Keratinocyte (primary cell): ENCODE measurements at places on chromosomes 11 and 22. TPM values are rescaled to one million over a fixed set of nuclear protein-coding genes. Genes with fewer than 3 reads are reported as not detected.

- no peaks in the 10 kb centered on the region for H3K36me3 ChIP-seq
- peaks cover 8% of the 10 kb centered on the region for H3K4me1 ChIP-seq
Measured at GRCh38 chr11:31214372-31214771, 155.2 kb downstream of the DCDC1 start.

KRTAP5-11 gene
- not detected in 3 replicates for polyA plus RNA-seq

GRCh38 chr11:60939855-60940254 lies 12.1 kb downstream of the SLC15A3 start:
- no peak overlapping the region for H3K27ac ChIP-seq
- H3K36me3 ChIP-seq: no peaks in the 10 kb centered on the region
- H3K27me3 ChIP-seq: no peaks in the 10 kb centered on the region
- H3K4me3 ChIP-seq: no peak overlapping the region

- no peak for DNase-seq
- no peaks in the 10 kb centered on the region for H3K36me3 ChIP-seq
- H3K27me3 ChIP-seq: no peaks in the 10 kb centered on the region
- no peak overlapping the region for H3K4me3 ChIP-seq
Measured at GRCh38 chr11:127995921-127996320, 591.4 kb downstream of the ETS1 start.

GRCh38 chr11:26767060-26767459 lies 45.2 kb upstream of the SLC5A12 start:
- H3K27ac ChIP-seq: no peak overlapping the region
- H3K36me3 ChIP-seq: no peaks in the 10 kb centered on the region
- no peak for DNase-seq
- no peaks in the 10 kb centered on the region for H3K4me1 ChIP-seq

DNA sequence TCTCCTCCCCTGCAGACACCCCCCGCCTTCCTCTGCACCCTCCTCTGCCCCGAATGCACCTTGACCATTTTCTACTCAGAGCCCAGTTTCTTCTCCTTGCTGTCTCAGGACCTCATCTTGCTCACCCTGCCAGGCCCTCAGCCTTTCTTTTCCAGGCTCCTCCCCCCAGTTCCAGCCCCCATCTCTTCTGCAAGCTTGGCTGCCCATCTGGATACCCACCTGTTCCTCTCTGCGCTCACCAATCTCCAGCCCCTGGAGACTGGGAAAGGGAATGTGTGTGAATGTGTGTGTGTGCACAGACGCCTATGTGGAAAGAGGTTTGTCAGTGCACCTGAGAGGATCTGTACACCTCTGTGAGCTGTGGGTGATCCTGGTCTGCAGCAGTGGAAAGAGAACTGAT lies 36.4 kb downstream of the SLC22A12 start:
- no peaks in the 10 kb centered on the region for H3K4me1 ChIP-seq
- H3K27me3 ChIP-seq: peaks cover 15% of the 10 kb centered on the region
- DNase-seq: no peak
- no peaks in the 10 kb centered on the region for H3K36me3 ChIP-seq
- no peak overlapping the region for H3K4me3 ChIP-seq
- no peak overlapping the region for H3K27ac ChIP-seq

DNA sequence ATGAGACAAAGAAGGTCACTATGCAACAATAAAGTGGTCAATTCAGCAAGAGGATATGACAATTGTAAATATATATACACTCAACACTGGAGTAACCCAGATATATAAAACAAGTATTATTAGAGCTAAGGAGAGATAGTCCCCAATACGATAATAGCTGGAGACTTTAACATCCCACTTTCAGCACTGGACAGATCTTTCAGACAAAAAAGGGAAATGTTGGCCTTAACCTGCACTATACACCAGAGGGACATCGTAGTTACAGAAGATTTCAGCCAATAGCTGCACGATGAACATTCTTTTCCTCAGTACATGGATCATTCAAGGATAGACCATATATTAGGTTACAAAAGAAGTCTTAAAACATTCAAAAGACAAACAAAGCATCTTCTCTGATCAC lies 29.9 kb downstream of the PIWIL3 start:
- H3K36me3 ChIP-seq: no peaks in the 10 kb centered on the region
- H3K4me3 ChIP-seq: no peak overlapping the region
- DNase-seq: no peak

GRCh38 chr22:46823654-46824053 lies 61.2 kb downstream of the TBC1D22A start:
- H3K4me1 ChIP-seq: peaks cover 6% of the 10 kb centered on the region
- peaks cover 5% of the 10 kb centered on the region for H3K36me3 ChIP-seq
- H3K27ac ChIP-seq: no peak overlapping the region
- no peaks in the 10 kb centered on the region for H3K27me3 ChIP-seq
- no peak for DNase-seq

DNA sequence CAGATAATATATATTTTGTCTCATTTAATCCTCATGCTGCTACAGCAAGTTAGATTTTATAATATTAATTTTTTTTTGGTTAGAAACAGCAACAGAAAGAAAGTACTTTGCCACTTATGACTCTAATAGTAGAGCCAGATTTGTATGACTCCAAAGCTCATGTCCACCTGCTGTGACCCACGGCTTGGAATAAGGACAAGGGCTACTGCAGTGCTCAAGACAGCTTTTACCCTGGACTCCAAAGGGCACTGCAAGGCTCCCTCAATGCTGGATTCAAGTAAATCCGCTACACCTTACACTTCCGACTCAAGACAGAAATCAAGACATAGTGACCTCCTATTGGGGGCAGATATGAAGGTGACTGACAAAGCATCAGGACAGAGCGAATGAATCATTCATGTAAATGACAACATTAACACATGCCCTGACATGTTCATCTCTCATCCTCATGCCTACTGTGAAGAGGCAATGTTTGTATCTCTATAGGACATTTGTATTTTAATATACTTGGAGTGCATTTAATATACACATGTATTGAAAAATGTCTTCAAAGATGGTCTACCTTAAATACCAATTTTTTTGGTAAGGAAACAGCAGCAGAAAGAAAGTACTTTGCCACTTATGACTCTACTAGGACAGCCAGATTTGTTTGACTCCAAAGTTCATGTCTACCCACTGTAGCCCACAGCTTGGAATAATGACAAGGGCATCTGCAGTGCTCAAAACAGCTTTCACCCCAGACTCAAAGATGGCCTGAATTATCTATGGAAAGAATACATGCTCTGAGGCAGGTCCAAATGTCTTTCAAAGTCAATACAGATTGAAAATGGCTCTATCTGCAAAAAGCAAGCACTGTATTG lies 375.6 kb upstream of the CCDC90B start:
- H3K27ac ChIP-seq: no peak overlapping the region
- no peaks in the 10 kb centered on the region for H3K36me3 ChIP-seq
- no peak for DNase-seq
- no peaks in the 10 kb centered on the region for H3K27me3 ChIP-seq
- H3K4me1 ChIP-seq: no peaks in the 10 kb centered on the region

DNA sequence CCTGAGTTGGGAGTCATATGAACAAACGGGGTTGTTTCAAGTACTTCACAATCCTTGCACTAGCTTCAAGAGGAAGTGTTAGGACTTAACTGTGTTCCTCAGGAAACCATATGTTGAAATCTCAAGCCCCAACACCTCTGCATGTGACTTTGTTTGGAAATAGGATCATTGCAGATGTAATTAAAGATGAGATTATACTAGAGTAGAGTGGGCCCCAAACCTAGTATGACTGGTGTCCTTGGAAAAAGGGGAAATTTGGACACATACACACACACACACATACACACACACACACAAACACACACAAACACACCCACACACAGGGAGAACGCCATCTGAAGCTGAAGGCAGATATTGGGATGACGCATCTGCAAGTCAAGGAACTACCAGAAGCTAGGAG lies 6.4 kb upstream of the CEP295 start:
- H3K4me3 ChIP-seq: no peak overlapping the region
- no peak overlapping the region for H3K27ac ChIP-seq
- DNase-seq: no peak
- no peaks in the 10 kb centered on the region for H3K4me1 ChIP-seq
- no peaks in the 10 kb centered on the region for H3K27me3 ChIP-seq
- no peaks in the 10 kb centered on the region for H3K36me3 ChIP-seq

- no peaks in the 10 kb centered on the region for H3K27me3 ChIP-seq
- no peaks in the 10 kb centered on the region for H3K4me1 ChIP-seq
- H3K27ac ChIP-seq: no peak overlapping the region
- no peaks in the 10 kb centered on the region for H3K36me3 ChIP-seq
Measured at GRCh38 chr11:134503100-134503499, 91.1 kb upstream of the B3GAT1 start.

TBCEL gene
- polyA plus RNA-seq: 9.6 to 15.1 TPM (median 10.1 TPM) in 3 replicates

- H3K27me3 ChIP-seq: no peaks in the 10 kb centered on the region
- no peak overlapping the region for H3K27ac ChIP-seq
- no peak overlapping the region for H3K4me3 ChIP-seq
- peaks cover 2% of the 10 kb centered on the region for H3K4me1 ChIP-seq
- peaks cover 6% of the 10 kb centered on the region for H3K36me3 ChIP-seq
Measured at GRCh38 chr11:61142424-61142823, 18.8 kb downstream of the VPS37C start.

DNA sequence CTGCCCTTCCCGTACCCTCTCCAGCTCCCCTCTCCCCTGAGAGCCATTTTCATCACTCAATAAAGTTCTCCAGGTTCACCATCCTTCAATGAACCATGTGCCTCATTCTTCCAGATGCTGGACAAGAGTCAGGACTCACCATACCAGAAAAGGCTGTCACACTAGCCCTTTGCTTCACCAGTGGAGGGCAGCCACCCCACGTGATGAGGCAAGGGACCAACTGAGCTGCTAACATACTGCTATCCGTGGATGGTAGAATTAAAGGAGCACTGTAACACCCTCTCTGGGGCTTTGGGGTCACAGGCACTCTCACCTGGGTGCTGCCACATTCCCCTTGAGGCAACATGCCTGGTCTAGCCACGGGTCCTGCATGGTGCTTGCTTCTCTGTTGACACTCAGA lies 13.1 kb upstream of the OR5I1 start:
- no peak overlapping the region for H3K27ac ChIP-seq
- no peaks in the 10 kb centered on the region for H3K36me3 ChIP-seq
- no peaks in the 10 kb centered on the region for H3K27me3 ChIP-seq
- H3K4me1 ChIP-seq: no peaks in the 10 kb centered on the region
- no peak overlapping the region for H3K4me3 ChIP-seq

DNA sequence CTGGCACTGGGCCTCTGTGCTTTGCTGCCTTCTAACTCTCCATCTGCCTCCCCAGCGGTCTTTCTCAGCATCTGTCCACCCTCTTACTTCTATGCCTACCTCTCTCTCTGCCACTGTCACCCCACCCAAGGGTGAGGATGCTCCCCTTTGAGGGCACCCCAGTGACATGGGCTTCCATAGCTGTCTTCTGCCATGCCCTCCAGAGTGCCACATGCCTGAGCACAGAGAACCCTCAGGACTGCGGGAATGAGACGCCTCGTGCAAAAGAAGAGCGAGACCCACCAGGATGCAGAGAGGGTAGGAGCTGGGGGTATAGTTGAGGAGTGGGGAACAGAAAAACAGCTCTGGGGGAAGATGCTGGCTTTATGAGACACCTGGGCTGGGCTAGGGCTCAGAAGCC lies 64.3 kb downstream of the BTG4 start:
- H3K4me3 ChIP-seq: no peak overlapping the region
- H3K36me3 ChIP-seq: no peaks in the 10 kb centered on the region
- H3K27ac ChIP-seq: no peak overlapping the region
- no peaks in the 10 kb centered on the region for H3K4me1 ChIP-seq
